ENCODE measurements at places on chromosomes 7 and 10. TPM values are rescaled to one million over a fixed set of nuclear protein-coding genes. Genes with fewer than 3 reads are reported as not detected.

DNA sequence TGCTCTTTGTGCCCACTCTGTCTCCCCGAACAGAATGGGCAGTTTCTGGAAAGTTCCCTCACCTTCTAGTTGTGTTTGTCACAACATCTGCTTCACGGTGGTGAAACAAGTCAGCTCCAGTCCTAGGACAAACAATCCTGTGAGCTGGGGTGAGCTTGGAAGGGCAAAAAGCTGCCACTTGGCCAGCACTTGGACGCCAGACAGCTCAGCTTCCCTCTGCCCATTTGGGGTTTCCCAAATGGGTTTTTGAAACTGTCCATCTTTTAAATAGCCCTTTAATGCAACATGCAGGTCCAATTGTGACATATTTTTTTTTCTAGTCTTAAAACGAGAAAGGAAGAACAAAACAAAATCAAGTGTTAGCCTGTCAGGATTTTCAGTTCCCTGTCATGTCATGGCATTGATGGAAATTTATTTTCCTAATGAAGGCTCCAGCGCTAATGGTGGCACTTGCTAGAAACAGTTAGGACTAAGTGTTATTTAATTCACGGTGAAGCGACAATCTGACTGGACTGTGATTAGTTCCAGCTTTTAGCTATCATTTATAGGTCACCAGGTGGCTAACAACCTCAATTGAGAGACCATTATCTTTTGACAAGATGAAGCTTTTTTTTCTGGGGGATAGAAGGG is 181.7 kb downstream of the MYOF start:
- no peak for DNase-seq

DNA sequence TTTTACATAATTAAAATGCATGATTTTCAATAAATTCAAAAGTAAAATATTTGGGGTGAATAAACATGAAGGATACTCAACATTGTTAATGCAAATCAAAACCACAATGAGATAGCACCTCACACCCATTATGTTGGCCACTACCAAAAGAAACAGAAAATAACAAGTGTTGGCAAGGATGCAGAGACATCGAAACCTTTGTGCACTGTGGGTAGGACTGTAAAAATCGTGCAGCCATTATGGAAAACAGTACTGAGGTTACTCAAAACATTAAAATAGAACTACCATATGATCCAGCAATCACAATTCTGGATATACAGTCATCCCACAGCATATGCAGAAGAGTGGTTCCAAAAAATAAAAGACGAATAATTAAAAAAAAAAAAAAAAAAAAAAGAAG is 13.1 kb downstream of the EZH2 start:
- no peak for DNase-seq

KIFBP gene
- total RNA-seq, result 21.4 TPM

FFAR4 gene
- not detected for total RNA-seq
